Kasumi-1 (cell line): ENCODE measurements at places on chromosomes 4 and X.

GRCh38 chrX:7500386-7500785, 342.6 kb upstream of the VCX start:
- no peak for DNase-seq

DNA sequence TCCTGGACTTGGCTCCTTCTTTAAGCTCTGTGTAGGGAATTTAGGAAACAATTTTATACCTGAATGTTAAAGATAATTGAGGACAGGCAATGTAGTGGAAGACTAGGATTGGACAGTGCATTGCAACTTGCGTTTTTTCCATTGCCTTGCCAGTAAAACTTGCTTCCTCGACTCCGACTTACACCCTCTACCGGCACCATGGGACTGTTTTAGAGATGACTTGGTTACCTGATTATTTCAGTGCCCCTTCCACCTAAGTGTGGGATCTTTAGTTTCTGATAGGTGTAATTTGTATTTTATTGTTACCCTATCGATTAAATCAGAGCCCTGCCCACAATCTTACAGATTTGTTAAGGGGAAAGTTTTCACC, 1.2 kb downstream of the PRPS1 start:
- peak; percentile 41 for DNase-seq

DNA sequence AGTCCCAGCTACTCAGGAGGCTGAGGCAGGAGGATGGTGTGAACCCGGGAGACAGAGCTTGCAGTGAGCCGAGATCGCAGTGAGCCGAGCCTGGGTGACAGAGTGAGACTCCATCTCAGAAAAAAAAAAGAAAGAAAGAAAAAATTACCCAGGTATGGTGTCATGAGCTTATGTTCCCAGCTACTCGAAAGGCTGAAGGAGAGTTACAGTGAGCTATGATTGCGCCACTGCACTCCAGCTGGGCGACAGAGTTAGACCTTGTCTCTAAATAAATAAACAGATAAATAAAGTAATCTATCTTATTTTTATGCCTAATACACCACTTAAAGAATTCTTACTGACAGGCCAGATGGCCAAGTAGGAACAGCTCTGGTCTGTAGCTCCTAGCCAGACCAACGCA, 73.0 kb downstream of the SLC39A8 start:
- DNase-seq, result no peak

- peak; percentile 26 for DNase-seq
Measured at GRCh38 chr4:75101906-75102786, 169.2 kb downstream of the PARM1 start.

DNA sequence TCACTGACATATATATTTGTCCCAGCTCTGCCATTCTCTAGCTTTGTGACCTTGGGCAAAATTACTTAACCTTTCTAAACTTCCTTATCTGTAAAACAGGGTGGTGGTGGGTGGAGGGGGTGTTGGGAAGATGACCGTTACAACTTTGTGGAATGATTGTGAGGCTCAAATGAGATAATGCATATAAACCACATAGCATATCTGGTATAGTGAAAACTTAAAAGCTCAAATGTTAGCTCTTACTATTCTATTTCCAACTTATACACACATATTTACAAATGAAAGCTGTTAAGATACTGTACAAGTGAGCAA, 52.9 kb upstream of the HPRT1 start:
- no peak for DNase-seq

DNA sequence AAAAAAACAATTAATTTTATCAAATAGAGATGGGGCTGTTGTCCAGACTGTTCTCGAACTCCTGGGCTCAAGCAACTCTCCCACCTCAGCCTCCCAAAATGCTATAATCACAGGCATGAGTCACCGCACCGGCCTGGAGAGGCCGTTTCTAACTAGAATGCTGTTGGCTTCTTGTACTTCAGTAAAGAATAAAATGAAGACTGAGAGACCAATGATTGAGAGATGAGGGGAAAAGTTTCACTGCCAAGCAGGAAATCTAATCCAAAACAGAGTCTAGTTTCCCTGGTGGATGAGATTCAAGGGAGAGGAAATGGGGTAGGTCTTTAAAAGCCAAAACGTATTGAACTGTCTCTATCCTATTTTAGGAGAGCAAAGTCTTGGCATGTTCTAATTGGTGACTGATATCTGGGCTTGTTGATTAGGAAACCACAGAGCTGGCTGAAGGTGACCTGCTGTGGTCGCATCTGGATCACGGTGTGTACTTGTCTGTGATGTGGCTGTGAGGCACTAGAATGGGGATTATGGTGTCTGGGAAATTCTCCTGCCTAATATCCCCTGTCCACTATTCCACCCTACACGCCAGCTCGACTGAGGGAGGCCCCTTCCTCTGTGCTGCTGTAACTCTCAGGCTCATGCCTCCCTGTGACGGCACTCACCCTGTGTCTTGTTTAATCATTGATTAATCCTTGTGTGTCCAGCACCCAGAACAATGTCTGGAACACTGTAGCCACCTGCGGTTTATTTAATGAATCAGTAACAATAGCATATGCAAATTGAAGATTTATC, 15.0 kb upstream of the TRIM2 start:
- no peak for DNase-seq

- DNase-seq, result no peak
Measured at GRCh38 chr4:159484864-159485263, 382.0 kb downstream of the RAPGEF2 start.
